ENCODE measurements at places on chromosomes 11 and 22. TPM values are rescaled to one million over a fixed set of nuclear protein-coding genes. Genes with fewer than 3 reads are reported as not detected.

FHIP1B gene
- total RNA-seq, result 22.8 TPM

BBOX1 gene
- not detected for total RNA-seq

SLC15A3 gene
- 3.5 TPM for total RNA-seq

DNA sequence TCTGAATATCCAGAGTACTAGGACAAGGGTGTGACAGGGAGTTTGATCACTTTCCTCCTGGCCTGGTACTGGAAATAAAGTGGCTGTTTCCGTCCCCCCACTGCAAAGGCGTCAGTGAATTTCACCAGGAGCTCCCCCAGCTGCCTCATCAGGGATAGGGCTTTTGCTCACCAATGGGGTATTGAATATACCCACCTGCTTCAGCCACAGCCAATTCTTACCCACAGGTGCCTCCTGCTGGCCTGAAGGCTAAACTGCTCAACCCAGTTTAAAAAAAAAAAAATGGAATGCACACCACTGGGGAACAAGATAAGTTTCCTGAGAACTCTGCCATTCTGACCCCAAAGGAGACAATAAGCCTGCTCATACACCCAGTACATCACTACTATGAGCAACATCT, 65.3 kb upstream of the MS4A8 start:
- no peak for DNase-seq

GRCh38 chr11:34331329-34331728, 26.5 kb downstream of the ABTB2 start:
- DNase-seq, result no peak

DNA sequence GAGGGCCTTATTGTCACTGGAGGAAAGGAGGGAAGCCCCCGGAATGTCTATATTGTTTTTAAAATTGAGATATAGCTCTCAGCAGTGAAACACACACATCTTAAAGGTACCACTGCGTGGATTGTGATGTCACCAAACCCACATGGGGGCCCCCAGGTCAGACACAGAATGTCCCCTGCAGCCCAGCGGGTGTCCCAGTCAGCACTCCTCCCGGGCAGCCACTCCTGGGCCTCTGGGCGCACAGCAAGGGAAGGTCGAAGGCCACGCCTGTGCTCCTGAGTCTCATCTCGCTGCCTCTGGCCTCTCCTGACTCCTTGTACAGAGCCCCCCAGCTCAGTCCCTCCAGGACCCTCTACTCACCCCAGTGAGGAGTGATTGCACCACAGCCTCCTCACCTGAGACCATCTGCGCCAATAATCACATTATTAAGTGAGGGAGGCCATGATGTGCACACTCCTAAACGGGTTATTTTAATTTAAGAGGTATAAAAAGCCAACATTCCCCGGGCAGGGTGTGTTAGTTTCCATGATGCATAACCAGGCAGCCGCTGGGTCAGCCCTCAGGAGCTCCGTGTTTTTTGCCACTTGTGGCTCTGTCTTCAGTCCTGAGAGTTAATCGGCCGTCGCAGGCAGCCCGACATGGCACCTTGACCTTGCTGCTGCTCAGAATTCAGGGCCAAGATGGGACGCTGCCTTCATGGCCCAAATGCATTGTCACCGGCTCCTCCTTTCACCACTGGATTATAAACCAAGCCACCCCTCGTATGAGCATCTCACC, 1089.3 kb downstream of the BRD1 start:
- DNase-seq, result no peak

DNA sequence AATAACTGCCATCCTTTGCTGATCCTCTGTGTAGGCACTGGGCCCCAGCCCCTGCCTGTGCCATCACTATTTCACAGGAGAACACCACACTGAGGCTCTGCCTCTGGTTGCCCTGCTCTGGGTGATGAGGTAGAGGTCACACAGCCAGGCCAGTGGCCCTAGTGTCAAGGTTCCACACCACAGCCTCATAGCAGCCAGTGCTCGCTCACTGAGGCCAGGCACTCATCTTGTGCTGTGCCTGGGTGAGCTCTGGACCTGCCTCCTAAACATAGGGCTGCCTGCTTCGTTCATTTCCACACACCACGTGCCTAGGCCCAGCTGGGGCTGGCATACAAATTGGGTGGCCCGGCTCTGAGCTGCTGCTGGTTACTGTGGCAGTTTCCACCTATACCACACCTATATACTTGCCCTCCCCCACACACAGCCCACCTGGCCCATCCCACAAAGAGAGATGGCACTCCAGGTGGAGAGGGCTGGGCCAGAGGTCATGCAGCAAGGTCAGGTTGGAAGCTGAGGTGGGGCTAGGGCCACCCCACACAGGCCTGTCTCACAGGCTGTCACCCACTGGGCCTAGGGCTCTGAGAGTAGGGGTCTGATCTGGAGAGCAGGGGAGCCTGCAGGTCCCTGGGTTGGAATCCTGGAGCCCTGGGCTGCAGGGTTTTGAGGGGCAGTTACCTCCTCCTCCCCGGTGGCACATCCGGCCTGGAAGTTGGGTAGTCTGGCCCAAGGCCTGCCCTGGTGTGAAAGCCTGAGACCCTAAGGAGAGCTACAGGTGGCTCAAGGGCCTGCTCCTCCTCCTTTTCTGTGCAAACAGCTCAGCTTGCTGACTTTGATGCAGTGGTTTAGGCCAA, 11.2 kb downstream of the KCNQ1OT1 start:
- no peak for DNase-seq

DNA sequence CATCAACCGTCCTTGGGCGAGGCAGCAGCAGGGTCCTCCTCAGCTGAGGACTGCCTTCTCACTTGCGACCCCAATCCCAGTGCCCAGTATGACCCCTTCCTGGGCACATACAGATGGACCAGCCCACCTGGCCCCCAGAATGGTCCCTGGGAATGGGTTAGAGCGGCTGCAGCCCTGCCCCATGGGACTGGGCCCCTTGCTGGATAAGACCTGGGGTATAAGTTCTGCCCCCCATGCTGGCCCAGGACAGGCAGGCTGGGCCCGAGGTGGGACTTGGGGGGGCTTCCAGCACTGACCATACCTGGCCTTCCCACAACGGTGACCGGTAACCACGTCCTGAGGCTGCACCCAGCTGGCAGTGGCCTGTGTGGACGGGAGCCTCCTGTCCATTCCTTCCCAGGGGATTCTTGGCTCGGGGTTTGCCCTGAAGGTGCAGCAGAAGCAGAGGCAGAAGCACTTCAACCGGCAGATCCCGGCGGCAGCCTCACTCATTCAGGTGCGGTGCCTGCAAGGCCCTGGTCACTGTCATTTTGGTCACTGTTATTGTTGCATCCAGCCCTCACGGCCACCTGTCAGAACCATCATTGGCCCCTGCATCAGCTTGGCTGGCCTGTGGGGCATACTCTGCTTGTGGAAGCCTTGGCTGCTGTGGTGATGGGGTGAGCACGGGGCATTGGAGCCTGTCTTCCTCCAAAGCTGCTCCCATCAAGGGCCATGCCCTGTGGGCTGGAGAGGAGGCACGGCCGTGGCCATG, 114.8 kb downstream of the KCNQ1OT1 start:
- DNase-seq, result no peak

GRCh38 chr11:47514825-47515647, 37.9 kb downstream of the CELF1 start:
- DNase-seq, result peak; percentile 53

GRCh38 chr11:68828957-68829356, 12.8 kb downstream of the CPT1A start:
- DNase-seq, result no peak

- DNase-seq, result no peak
Measured at GRCh38 chr11:15714641-15715399, 600.1 kb downstream of the INSC start.

GRCh38 chr11:1157645-1158591, at the start of gene MUC5AC:
Gene MUC5AC, plus strand, starts transcription at chr11:1157953. Its CDS starts 47 bp downstream, at chr11:1158000.
- DNase-seq, result no peak

- DNase-seq, result no peak
Measured at GRCh38 chr11:128288368-128288767, 299.0 kb downstream of the ETS1 start.

GRCh38 chr22:48259991-48260670, 1497.7 kb downstream of the TBC1D22A start:
- DNase-seq, result no peak

DNA sequence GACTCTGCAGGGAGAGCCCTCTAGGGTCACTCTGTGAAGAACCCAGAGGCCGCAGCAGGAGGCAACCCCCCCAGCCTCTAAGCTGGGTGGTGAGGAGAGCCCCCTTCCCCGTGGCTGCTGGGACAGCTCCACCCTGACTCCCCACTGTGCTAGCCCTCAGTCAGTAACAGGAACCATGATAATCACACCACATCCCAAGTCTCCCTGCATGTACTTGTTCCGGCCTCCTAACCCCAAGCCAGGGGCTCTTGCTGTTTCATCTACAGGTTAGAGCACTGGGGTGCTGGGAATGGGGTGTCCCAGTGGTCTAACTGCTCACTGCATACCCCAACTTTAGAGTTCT, 26.9 kb downstream of the ARVCF start:
- DNase-seq, result no peak

Data from activated T-cell treated with anti-CD3 and anti-CD28 coated beads, Interleukin-2, amount 50 U/mL, for 72 hours (primary cell).